ENCODE measurements at places on chromosomes 6 and 20.

GRCh38 chr6:74420221-74420620 is 724.2 kb downstream of the CD109 start:
- no peak for DNase-seq

DNA sequence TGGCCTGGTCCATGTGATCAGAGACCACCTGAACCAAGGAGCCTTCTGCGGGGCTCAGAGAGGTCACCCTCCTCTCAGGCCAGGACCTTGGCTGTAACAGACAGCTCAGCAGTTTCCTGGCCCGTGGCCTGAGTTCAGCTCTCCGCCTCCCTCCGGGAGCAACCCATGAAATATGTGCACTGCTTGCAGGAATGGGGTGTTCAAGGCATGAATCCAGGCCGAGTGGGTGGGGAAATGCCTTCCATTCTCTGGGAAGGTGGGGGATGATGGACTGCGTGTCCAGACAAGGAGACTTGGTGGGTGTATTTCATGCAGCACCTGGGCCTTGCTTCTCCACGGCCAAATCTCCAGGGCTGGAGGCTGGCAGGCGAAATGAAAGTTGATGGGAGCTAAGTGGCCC is 46.0 kb downstream of the SIRPA start:
- DNase-seq = no peak

DNA sequence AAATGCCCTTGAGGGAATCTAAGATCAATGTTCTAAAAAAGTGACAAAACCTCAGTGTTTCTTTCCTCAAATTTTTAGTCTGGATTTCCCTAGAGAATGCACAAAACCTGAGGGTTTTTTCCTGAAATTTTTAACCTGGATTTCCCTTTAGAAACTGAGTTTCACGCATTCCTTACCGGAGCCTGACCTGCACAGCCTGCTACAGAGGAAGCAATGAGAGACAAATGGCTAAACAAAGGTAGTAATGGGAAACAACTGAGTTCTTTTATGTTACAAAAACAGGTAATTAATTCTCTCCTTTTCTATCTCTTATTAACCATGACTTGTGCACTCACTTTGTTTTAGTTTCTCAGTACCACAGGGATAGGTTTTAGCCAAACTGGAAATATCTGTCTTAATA is 281.7 kb upstream of the NT5E start:
- DNase-seq = no peak

DNA sequence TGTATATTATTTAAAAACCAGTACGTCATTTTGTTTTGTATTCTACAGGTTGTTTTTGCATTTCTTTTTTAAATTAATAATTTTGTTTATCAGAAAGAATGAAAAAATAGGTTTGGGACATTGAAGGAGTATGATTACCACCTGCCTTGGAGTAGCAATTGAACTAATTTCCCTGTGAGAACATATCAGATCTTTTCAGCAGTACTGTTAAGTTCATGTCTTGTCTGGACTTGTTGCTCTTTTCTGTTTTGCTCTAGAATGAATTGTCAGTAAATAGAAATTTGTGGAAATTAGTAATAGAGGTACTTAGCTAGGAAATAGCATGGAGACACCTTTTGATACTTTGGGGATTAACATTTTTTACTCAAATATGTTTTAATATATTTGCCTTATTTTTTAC is 24.3 kb downstream of the HSF2 start:
- no peak for DNase-seq

GRCh38 chr6:26412954-26413353 is 10.9 kb downstream of the BTN3A1 start:
- no peak for DNase-seq

DNA sequence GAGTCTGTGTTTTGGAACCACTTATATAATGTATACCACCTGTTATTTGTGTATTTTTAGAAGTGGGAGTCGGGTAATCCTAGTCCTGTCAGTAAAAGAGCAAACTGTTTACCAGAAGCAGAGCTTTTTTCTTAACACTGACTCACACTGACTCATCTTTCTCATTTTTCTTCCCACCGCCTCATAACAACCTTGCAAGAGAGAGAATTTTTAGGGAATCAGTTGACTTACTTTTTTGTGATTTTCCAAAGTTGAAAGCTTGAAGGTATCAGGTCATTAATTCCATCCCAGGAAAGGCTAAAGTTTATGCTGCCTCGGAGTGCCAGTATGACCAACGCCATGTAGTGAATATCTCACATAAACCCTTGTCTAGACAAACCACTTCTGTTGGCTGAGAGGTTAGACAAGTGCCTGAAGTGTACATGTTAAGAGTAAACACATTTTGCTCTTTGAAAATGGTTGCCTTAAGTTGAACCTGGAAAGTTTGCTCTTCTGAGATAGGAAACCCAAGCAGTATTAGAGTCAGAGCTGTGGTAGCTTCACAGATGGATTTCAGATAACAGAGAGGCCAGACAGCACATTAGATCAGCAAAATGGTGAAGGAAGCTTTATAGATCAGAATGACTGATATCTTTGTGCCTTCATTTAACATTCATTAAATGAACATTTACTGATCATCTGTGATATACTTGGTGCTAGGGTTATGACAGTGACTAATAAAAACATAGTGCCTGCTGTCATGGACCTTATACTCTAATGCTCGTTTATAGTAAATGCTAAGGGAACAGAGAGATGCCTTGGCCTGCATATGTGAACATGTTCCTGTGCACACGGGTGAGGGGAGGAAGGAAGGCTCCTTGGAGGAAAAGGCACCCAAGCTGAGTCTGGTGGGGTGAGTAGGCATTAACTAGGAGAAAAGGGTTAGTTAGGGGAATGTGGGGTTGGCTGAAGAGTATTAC is 29.1 kb upstream of the PKIG start:
- peak; percentile 54 for DNase-seq

GRCh38 chr20:47802226-47802920 is 17.1 kb upstream of the SULF2 start:
- no peak for DNase-seq
